ENCODE measurements at places on chromosomes 1 and 21.

DNA sequence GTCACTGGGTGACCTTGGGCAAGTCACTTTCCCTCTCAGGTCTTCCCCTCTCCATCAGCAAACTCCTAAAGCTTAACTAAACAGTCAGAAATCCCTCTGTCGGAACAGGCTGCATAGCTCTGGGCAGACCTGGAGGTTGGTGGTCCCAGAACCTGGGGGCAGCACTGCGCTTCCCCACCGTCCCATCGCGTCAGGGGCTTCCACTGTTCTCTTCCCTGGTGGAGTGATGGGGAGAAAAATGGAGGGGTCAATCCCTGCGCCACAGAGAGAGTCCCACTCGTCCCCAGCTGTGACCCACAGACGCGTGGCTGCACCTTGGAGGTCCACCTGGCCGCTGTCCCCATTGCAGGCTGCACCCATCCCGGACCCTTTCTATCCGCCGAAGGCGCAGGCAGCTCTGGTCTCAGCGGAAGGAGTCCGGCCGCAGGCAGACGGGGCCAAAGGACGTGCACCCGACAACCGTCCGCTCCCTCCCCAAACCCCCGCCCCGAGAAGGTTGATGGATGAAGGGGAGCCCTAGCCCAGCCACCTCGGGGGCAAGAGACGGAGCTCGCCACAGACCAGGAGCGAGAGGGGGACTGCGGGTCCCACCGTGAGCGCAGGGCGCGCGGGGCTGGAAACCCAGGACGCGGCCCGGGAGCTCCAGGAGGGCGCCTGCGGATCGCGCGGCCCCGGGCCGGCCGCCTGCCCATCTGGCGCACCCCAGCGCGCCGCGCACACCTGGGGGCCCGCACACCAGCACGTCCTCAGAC, 588 bp upstream of the WNT3A start:
- no peak for DNase-seq

DNA sequence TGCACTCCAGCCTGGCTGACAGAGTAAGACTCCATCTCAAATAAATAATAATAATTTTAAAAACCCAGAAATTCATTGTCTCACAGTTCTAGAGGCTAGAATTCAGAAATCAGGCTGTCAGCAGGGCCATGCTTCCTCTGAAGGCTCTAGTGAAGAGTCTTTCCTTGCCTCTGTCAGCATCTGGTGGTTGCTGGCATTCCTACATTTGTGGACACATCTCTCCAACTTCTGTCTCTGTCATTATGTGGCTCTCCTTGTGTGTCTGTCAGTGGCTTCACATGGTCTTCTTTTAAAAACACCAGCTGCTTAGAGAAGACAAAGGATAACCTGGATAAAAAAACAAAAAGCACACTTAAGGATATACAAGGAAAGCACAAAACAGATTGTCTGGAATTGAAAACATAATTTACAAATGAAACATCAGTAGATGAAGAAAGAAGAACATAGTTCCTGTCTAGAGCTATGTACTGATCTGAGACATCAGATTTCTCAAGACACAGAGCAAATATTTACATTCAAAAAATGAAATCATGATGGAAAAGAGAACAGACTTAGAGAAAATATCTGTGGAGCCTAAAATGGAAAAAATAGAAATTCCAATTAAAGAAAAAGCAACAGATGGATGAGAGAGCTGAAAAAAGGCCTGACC, 32.7 kb upstream of the ASB17 start:
- DNase-seq = no peak

GRCh38 chr1:9706178-9706577, 54.6 kb downstream of the PIK3CD start:
- DNase-seq = no peak

- DNase-seq = no peak
Measured at GRCh38 chr1:117147856-117148588, 26.5 kb upstream of the TRIM45 start.

GRCh38 chr1:55062801-55063576, 23.6 kb downstream of the PCSK9 start:
- no peak for DNase-seq

GRCh38 chr1:54716299-54717047, 812 bp downstream of the TTC4 start:
- no peak for DNase-seq

GRCh38 chr1:150826299-150826698, 18.2 kb upstream of the CTSK start:
- DNase-seq = no peak

- DNase-seq = no peak
Measured at GRCh38 chr1:166253076-166253779, 86.4 kb upstream of the FAM78B start.

DNA sequence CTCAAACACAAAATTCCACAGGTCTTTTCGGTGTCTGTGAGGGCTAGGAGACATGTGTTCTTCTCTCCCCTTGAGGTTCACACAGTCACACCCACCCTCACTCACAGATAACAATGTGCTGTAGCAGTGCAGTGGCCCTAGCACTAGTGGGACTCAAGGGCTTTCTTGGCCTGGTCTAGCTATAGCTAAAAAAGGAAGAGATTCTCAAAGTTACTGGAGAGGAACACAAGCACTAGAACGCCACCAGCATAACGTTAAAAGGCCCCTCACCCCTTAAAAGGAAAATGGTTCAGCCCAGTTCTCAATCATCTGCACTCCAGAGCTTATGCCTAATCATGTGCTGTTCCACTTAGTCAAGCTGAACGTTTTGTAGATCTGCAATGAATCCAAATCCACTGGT, 39.5 kb downstream of the RGS8 start:
- DNase-seq = no peak

DNA sequence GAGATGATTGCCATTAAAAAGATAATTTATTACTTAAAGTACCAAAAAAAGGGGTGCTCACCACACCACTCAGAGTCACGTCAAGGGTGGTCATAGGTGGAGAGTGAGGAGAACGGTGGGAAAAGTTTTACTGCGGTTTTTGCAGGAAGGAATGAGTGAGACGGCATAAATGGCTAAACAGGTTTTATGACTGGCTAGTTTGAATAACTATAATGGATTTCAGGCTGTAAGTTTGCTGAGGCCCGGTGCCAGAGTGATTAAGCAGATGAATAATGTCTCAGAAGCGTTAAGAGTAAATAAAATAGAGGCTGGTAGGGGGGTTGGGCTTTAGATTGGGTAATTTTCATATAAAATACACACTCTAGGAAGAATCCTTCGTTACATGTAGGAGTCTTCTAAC, 1337.8 kb downstream of the AMY1C start:
- DNase-seq = no peak

- DNase-seq = no peak
Measured at GRCh38 chr1:212994926-212995325, 20.7 kb downstream of the ANGEL2 start.

DNA sequence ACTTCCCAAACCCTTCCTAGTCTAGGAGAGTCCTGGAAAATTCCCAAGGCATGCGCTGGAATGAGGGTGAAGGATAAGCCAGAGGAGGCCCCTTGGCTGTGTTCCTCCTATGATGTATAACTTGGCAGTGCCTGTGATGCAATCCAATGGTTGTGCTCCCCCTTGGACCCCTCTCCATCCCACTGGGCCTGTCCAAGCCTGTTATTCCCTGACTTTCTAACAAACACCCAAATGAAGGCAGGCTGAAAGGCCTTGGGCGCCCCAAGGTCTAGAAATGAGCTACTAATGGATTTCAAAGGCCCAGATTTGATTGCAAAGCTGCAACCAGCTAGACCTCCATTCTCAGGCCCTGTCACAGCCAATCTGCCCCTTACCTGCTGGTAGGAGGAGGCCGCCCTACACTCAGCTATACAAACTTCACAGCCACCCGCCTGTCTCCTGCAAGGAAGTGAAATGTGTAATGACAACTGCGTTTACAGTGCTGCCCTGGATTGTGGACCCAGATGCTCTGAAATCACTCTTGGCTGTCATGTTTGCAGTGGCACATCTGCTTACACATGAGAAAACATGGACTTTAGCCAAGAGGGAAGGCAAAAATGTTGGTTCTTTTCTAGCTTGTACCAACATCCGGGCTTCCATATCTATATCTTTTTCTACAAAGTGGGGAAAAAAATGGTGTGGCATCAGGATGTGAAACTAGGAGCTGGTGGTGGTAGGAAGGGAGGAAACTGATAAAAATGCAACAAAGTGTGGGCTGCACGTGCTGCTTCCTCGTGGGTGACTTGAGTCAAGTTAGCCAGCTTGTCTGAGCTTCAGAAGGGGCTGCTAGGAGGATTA, 130.4 kb downstream of the TRABD2B start:
- DNase-seq = no peak

DNA sequence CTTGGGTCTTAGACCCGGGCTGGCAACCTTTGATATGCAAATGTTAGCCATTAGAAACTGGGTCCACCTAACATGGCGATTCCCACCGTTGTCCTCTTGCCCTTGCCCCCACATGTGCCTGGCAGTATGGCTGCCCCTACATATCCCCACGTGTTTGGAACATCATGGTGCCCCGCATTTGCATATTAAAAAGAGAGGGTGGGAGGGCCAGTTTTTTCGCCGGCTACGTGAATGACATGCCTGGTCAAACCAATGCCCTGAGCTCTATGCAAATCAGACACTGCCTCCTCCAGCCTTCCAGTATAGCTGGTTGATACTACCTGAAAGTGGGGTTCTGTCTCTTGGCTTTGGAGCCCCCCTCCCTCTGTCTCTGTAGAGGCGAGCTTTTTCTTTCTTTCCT, 133.0 kb downstream of the CDC42BPA start:
- no peak for DNase-seq

GRCh38 chr1:201212056-201212455, 21.4 kb downstream of the IGFN1 start:
- no peak for DNase-seq

- no peak for DNase-seq
Measured at GRCh38 chr1:97693601-97694000, 227.2 kb downstream of the DPYD start.

- DNase-seq = no peak
Measured at GRCh38 chr1:160200786-160201185, 4.4 kb upstream of the PEA15 start.

- no peak for DNase-seq
Measured at GRCh38 chr1:29876441-29876840, 640.1 kb downstream of the PTPRU start.

DNA sequence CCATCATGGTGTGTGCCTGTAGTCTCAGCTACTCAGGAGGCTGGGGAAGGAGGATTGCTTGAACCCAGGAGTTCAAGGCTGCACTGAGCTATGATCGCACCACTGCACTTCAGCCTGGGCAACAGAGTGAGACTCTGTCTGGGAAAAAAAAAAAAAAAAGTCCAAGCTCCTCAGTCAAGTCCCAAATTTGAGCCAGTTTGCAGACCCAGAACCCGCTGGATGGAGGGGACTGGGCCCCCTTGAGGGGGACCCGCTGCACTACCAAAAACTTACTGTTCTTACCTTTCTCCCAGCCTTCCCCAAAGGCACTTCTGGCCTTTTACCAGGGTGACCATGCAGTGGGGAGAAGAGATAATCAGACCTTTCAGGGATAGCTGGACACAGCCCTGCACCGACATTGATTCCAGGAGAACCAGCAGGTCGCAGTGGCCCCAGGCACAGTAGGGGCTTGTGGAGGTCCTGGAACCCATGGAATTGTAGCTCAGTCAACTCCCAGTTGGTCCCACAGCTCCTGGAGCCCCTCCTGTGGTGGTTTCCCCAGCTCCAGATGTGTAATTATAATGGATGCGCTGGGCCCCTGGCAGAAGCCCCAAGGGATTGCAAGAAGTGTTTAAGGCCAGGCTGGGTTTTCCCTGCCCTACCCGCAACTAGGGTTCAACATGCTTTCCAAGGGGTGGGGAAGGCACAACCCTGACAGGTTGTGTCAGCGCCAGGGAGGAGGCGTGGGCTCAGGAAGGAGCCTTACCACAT, 4.1 kb upstream of the WNT9A start:
- no peak for DNase-seq

DNA sequence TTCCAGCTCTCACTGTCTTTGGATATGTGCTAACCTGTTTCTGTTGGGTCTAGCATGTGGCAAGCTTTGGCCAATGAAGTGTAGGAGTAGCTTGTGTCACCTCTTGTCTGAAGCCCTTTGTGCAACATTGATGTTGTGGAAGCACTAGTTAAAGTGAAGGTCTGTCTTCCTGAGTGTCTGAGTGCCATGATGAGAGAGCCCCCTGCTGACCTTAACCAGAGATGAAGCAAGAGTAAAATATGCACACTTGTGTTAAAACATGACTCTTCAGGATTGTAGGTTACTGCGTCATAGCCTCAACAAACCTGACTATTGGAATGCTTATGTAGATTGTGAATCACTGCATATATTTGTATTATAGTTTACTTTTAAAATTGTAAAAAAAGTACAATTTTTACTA, 103.7 kb downstream of the NCAM2 start:
- no peak for DNase-seq

- no peak for DNase-seq
Measured at GRCh38 chr1:147238053-147238902, 4.2 kb upstream of the CHD1L start.

GRCh38 chr1:44945967-44946366, 40.4 kb downstream of the EIF2B3 start:
- DNase-seq = no peak

DNA sequence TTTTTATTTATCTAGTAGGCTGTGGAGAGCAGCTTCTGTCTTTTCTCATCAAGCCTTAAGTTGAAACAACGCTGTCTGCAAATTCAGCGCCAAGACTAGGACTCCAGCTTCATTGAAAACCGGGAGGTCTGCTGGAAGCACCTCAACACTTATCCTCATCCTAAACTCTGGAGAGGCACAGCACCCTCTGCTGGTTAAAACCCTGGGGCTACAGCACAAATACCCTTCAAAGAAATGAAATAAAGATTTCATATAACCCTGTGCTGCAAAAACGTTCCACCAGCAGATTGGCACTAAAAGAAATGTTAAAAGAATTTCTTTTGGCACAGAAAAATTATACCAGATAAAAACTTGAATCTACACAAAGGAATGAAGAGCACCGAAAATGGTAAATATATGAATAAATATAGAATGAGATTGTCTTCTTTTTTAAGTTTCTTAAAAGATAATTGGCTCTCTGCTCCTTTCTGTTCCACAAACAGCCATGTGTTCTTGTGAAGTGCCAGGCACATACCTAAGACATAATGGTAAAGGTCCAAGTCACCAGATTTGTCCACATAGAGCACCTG, 227.7 kb upstream of the SAMSN1 start:
- peak; percentile 32 for DNase-seq

DNA sequence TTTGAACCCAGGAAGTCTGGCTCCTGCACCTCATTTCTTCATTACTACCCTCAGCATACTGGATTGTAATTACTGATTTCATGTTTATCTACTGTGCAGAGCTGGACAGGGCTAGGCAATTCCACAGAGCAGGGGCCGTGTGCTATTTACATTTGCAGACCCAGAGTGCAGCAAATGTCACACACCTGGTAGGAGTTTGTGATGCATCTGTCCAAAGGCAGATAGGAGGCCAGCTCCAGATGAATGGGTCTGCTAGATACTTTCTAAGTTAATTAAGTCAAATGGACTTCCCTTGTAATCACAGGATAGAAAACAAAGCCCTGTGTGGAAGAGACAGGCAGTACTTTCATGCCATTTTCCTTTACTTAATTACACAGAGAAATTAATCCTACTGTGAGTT, 46.2 kb downstream of the PGBD5 start:
- no peak for DNase-seq

DNA sequence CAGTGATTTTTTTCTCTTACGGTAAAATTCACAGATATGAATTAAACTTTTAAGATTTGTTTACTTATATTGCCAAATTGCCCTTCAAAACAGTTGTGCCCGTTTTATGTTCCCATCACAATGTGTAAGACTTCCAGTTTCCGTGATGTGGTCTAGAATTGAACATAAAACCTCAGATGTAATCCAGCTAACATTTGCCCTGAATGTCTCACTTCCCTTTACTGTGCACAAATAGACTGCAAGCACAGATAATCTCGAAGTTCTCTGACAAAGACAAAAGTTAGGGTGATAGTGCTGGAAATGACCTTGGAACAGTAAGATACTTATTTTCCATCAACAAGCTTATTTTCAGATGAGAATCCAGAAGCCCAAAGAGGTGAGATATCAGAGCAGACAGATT, 177.5 kb downstream of the ZZZ3 start:
- DNase-seq = no peak
